A549 treated with dexamethasone at 1 μM for 4 hours (cell line): ENCODE measurements at places on chromosomes 1 and 21. TPM values are rescaled to one million over a fixed set of nuclear protein-coding genes. Genes with fewer than 3 reads are reported as not detected.

The GJB5 gene
- 0.06 to 0.25 TPM (median 0.11 TPM) in 4 of 5 replicates, not detected in the other for total RNA-seq

The TMEM54 gene
- total RNA-seq: 24.5 to 40.0 TPM (median 39.4 TPM) in 5 replicates

The SUSD4 gene
- total RNA-seq: 0.59 to 0.86 TPM (median 0.63 TPM) in 5 replicates

The RNU1-2 gene
- total RNA-seq: 10.6 TPM in 1 of 5 replicates, not detected in the others

The DNALI1 gene
- total RNA-seq: 0.02 to 0.27 TPM (median 0.05 TPM) in 3 of 5 replicates, not detected in the others

The SELL gene
- 0.08 to 0.26 TPM (median 0.20 TPM) in 5 replicates for total RNA-seq

The SEMA6C gene
- total RNA-seq: 1.5 to 2.3 TPM (median 1.5 TPM) in 5 replicates

The PADI2 gene
- total RNA-seq: 0.72 to 1.4 TPM (median 1.2 TPM) in 5 replicates

The MX2 gene
- total RNA-seq: 0.06 to 0.14 TPM (median 0.14 TPM) in 3 of 5 replicates, not detected in the others

The C8B gene
- not detected in 5 replicates for total RNA-seq

The MARK1 gene
- total RNA-seq: 0.06 to 0.14 TPM (median 0.09 TPM) in 5 replicates

The ADPRS gene
- 24.9 to 30.9 TPM (median 27.8 TPM) in 5 replicates for total RNA-seq

The RBM11 gene
- not detected in 5 replicates for total RNA-seq

The GSTM1 gene
- 0.21 TPM in 1 of 5 replicates, not detected in the others for total RNA-seq

The CFAP141 gene
- total RNA-seq: 0.34 TPM in 1 of 5 replicates, not detected in the others

The AGMAT gene
- total RNA-seq: 5.2 to 8.2 TPM (median 7.7 TPM) in 5 replicates

The NUDT4B gene
- total RNA-seq: 0.58 to 1.9 TPM (median 1.1 TPM) in 5 replicates

The CRNN gene
- not detected in 5 replicates for total RNA-seq

The OR2T2 gene
- not detected in 5 replicates for total RNA-seq

The OR2L3 gene
- total RNA-seq: not detected in 5 replicates

The SPATA45 gene
- total RNA-seq: 0.20 to 0.46 TPM (median 0.42 TPM) in 3 of 5 replicates, not detected in the others

The UTP11 gene
- 45.4 to 62.0 TPM (median 51.5 TPM) in 5 replicates for total RNA-seq

The SERTAD4 gene
- total RNA-seq: 0.28 to 1.1 TPM (median 0.69 TPM) in 5 replicates

The IL12RB2 gene
- 0.09 to 0.18 TPM (median 0.15 TPM) in 4 of 5 replicates, not detected in the other for total RNA-seq

The C8A gene
- total RNA-seq: not detected in 5 replicates

The C1orf210 gene
- not detected in 5 replicates for total RNA-seq

The CCDC18 gene
- 4.8 to 7.6 TPM (median 6.0 TPM) in 5 replicates for total RNA-seq

The CD53 gene
- total RNA-seq: not detected in 5 replicates
